ENCODE measurements at places on chromosomes 2 and 18. TPM values are rescaled to one million over a fixed set of nuclear protein-coding genes. Genes with fewer than 3 reads are reported as not detected.

The CEBPZ gene
- total RNA-seq = 22.4 TPM

The CAPG gene
- total RNA-seq = 22.8 TPM

The LRRTM1 gene
- 2.3 TPM for total RNA-seq

The DPYSL5 gene
- 0.40 TPM for total RNA-seq

Measured in esophagus muscularis mucosa (tissue), 4 donors.